ENCODE measurements at places on chromosomes 7 and 10.

DNA sequence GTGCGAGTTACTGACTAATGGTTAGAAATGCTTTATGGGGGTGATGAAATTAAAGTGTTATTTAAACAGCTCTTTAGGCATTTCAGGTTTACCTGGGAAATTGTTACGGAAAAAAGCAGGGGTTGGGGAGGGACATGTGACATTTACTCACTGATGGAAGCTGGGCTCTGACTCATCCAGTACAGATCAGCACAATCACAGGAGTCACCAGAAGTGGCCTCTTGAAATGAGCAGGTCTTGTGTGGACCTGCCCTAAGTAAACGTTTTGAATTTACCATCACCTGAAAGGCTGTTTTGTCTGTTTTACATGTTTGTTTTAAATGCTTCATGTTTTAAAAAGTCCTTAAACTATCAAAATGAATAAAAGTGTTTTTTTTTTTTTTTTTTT, 2.3 kb downstream of the GLRX3 start:
- DNase-seq: no peak

- DNase-seq: no peak
These were observed 33.5 kb downstream of the MYPN start for GRCh38 chr10:68142761-68143160.

- DNase-seq: no peak
These were observed 162.8 kb downstream of the USP6NL start for GRCh38 chr10:11448545-11449244.

GRCh38 chr10:125720002-125720382, 483 bp downstream of the EDRF1 start:
- no peak for DNase-seq

GRCh38 chr10:119313644-119314043, 106.3 kb downstream of the GRK5 start:
- DNase-seq: peak; percentile 20

- no peak for DNase-seq
These were observed 210.3 kb downstream of the ABCA13 start for GRCh38 chr7:48381571-48381970.

- no peak for DNase-seq
These were observed 53.5 kb upstream of the TNS3 start for GRCh38 chr7:47635091-47636080.

GRCh38 chr7:139674341-139674740, 103.5 kb downstream of the HIPK2 start:
- DNase-seq: no peak

DNA sequence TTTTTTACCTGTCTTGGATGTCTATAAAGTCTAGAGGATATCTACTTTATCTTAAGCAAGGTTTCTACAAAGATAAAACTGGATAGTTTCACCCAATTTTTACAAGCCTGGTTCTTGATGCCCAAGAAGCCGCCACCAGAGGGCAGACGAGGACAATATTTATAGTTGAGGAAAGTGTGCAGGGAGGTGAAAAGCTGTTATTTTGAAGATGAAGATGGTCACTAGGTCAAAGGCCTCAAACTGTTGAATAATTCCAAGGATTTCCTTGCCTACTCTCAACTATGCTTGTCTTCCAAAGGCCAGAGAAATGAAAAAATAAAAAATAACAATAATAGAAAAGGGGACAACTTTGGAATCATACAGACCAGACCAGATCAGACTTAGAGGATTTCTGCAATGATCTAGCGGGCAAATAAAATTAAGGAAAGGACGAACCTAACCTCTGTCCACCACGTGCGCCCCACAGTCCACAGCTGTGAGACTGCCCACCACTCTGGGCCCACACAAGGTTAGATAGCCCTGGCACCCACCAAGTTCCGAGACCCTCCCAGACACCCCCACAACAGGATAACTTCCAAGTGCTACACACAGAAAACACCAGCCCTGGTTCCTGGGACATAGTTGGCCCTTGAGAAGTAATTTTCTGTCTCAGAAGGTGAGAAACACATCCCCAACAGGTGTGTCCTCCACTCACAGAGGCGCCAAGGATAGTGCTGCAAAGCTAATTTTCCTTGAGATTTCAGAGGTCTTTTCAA, 2.8 kb downstream of the PKD1L1 start:
- DNase-seq: peak; percentile 72

GRCh38 chr7:116465125-116465524, 34.4 kb upstream of the CAV2 start:
- DNase-seq: no peak

- DNase-seq: no peak
These were observed 22.3 kb downstream of the PSAP start for GRCh38 chr10:71828702-71829101.

DNA sequence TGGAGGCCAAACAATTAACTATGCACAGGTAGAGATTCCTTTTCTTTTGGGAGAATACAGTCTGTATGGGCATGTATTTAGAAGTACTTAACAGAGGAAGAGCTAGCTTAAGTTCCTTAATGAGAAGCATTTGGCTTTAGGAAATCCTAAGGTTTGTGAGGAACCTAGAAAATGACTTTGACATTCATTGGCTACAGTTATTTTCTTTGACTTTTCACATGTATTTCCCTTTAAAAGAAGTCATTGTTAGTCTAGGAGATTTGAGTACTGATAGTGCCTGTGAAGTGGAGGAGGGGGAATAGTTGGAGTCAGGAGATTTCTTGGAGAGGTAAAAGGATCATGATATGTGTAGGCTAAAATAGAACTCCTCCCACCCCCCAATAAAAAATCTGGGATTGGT, 3.6 kb downstream of the HELLS start:
- DNase-seq: no peak

DNA sequence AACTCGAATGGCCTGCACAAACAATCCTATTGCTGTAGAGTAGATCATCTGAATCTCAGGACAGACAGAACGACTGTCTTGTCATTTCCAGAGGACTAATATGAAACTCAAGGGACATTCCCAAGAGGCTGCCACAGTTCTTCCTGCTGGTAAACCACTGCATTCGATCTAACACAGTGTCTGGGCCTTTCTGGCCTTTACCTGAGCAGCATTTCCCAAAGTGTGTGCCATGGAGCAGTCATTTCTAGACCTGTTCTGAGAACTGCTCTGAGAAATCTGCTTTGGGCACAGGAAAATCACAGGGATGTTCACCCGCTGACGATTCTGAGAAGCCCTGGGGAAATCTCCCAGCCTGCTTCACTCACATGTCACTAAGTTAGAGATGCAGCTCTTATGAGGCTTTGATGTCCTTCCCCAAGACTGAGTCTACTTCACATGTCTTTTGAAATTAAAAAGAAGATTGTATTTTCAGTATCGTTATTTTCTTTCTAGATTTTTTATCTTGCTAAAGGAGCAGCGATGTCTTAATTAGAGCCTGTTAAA, 18.4 kb downstream of the GPNMB start:
- DNase-seq: no peak

- no peak for DNase-seq
These were observed 175.4 kb upstream of the NFE2L3 start for GRCh38 chr7:25976630-25977029.

DNA sequence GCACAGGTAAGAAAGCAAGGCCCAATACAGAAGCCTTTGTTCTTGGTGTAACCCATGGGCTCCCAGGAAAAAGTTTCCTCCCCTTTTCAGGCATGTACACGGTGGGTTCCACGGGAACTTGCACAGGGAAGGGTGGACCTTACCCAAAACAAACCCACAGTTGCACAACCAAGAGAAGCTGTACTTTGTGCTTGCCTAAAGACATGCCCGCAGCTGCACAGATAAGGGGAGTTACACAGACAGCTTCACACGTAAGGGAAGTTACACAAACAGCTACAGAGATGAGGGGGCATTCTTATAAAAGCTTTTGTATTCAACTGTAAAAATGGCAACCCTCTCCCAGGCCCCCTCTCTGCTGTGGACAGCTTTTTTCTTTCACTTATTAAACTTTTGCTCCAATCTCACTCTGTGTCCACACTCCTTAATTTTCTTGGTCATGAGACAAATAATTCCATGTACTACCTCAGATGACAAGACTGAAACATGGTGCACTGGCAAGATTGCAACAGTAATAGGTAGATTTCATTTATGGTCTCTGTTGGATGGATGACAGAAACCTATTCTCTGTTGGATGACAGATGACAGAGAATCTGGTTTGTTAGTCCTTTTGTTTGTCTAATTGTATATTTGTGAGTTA, 72.9 kb downstream of the ATE1 start:
- DNase-seq: no peak

GRCh38 chr10:78654047-78654590, 414.6 kb upstream of the ZMIZ1 start:
- DNase-seq: no peak

GRCh38 chr7:66837007-66837406, 84.0 kb upstream of the TMEM248 start:
- no peak for DNase-seq

DNA sequence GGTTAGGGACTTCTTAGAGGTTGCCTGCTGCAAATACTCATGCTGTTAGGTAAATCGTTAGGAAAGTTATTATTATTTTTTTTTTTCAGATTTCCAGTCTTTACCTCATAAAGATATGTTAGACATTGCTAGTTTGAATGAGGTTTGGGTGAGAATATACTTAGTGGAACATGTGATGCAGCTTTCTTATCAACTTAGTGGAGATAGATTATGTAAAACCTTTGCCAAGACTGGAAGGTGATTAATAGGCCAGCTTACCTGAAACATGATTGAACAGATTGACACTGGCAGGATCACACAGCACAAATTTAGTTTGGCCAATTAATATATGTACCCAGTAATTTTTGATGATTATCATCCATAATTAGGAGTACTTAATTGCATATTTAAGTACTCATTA, 32.3 kb downstream of the ADD3 start:
- DNase-seq: no peak

Data from T-helper 1 cell (primary cell).